ENCODE measurements at places on chromosomes 2 and 18.

DNA sequence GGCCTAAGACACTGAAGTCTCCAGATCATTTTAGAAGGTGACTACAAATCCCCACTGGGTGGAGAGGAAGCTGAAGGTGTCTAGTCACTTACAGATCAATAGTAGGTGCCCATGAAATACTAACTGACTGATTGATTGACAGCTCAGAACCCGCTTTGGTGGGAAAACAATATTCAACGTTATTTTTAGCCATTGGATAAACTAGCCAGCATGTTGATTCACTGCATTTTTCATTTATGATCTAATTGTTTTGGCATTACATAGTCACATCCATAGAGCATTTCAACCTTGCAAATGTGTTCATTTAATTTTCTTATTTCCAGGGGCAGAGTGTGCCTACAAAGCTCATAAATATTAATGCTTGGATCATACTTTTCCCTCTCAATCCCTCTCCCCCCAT, 162.3 kb downstream of the MREG start:
- no peak for DNase-seq

- no peak for DNase-seq
Observed at GRCh38 chr2:196170213-196170605, 1.2 kb downstream of the STK17B start.

- DNase-seq = no peak
Observed at GRCh38 chr2:74548285-74548899, 5.3 kb downstream of the LOXL3 start.

DNA sequence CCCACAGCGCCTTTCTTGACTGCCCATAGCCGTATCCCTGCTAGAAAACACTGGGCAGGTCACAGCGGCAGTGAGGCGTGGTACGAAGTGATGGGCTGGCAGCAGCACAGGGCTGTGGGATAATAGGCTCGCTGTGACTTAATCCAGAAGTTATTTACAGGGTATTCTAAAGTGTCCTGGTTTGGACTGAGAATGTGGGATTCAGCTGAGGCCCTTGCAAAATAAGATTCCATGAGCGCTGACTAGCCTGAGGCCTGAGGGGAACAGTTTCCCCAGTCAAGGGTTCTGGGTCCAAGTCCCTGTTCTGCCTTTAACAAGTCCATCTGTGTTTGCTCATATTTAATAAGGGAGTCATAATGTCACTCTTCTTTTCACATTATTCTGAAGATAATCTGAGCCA, 34.6 kb downstream of the SETBP1 start:
- DNase-seq = no peak

- DNase-seq = no peak
Observed at GRCh38 chr2:137411585-137411984, 552.7 kb upstream of the HNMT start.
